ENCODE measurements at places on chromosomes 7 and 10.

GRCh38 chr10:25675204-25675603, 258.8 kb upstream of the MYO3A start:
- DNase-seq = no peak

DNA sequence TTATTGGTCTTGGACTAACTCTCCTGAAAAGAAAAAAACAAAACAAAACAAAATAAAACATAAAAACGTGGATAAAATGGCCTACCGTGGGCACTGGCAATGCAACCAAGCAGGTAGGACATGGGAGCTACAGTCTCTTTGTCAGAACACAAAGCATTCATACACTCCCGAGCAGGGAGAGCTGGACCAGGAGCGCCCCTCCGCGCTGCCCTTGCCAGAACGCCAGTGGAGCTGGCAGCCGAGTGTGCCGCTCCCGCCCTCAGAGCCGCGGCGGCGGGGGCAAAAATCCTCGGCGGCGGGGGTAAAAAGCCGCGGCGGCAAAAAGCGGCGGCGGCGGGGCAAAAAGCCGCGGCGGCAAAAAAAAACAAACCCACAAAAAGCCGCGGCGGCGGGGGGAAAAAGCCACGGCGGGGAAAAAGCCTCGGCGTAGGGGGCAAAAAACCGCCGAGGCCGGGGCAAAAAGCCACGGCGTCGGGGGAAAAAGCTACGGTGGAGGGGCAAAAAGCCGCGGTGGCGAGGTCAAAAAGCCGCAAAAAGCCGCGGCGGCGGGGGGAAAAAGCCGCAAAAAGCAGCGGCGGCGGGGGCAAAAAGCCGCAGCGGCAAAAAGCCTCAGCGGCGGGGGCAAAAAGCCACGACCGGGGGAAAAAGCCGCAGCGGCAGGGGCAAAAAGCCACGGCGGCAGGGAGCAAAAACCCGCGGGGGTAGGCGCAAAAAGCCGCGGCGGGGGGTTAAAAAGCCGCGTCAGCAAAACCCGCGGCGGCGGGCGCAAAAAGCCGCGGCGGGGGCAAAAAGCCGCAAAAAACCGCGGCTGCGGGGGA, 418.1 kb downstream of the ZNF716 start:
- no peak for DNase-seq

DNA sequence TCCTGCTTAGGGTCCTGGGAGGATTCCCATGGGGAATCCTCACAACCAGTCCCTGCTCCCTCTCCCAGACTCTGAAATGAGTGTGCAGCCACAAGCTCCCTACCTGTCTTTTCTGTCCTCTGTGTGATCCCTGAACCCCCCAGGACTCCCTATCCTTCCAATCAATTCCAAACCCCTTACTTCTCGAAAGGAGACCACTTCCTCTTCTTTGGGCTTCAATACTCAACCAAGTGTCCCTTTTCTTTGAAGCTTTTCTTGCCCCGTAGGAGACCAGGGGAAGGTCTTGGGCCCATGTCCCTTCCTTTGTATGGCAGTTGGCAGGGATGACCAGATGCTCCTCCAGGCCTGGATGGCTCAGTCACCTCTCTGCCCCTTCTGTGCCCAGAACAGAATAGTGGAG, 1.7 kb downstream of the AEBP1 start:
- no peak for DNase-seq

GRCh38 chr7:19089797-19090196, 27.6 kb downstream of the TWIST1 start:
- no peak for DNase-seq

GRCh38 chr7:2970861-2971260, 72.8 kb downstream of the CARD11 start:
- DNase-seq = no peak

- no peak for DNase-seq
These were observed 105.9 kb downstream of the ARHGAP12 start for GRCh38 chr10:31822616-31823318.

- DNase-seq = no peak
These were observed 111.5 kb upstream of the SVIL start for GRCh38 chr10:29746080-29746797.

- peak; percentile 50 for DNase-seq
These were observed 26.9 kb upstream of the TRIM56 start for GRCh38 chr7:101058355-101058754.

- no peak for DNase-seq
These were observed 40.5 kb downstream of the PRSS2 start for GRCh38 chr7:142811154-142811737.

DNA sequence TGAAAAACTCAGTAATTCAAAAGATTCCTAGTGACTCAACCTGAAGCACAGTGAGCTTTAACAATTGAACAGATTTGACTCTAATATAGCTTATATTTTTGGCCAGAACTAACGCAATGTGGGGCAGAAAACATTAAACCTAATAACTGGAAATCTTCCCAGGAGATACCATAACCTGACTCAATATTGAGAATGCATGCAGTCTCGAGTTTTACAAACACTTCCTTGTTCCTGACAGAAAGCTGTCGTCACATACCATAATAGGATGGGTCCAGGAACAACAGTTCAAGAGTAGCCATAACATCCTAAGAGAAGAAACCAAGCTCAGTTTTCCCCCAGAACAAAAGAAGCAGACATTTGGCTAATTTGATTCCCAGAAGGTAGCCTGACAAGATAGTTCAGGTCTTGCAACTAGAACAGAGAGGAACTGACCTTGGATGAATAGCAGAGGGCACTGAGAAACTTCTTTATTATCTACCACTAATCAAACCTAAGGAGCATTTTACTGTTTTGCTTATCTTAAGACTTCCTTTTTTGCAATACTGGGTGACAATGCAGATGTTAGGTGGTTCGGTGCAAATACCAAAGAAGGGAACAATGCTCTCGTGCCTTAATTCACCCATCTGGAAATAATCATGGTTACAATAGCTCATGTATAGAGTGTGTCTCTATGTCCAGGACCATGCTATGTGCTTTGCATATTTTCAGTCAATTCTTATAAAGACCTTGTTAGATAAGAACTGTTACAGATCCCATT, 38.6 kb upstream of the ACSL5 start:
- DNase-seq = no peak

GRCh38 chr7:21962677-21963076, 17.0 kb upstream of the CDCA7L start:
- DNase-seq = no peak

DNA sequence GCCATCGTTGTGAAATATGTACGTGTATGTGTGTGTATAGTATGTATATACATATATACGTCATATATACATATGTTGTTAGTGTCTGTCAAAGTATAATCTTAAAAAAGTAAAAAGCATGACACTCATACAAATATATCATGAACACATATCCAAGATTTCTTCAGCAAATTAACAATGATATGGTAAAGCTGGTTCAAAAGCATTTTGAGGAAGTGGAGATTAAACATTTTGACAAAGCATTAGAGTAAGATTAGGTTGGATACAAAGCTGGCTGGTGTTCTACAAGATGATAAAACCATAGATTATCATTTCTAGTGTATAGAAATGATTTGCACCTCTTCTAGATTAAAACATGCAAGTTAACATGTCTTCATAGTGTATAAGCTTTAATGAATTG, 771 bp upstream of the NUDCD3 start:
- DNase-seq = no peak

Data from activated T-cell treated with anti-CD3 and anti-CD28 coated beads, Interleukin-2, amount 50 U/mL, for 1 hour (primary cell).